ENCODE measurements at places on chromosomes 16 and 17.
A peak's percentile ranks its signal among the peaks of the same experiment; 100 is the strongest.

DNA sequence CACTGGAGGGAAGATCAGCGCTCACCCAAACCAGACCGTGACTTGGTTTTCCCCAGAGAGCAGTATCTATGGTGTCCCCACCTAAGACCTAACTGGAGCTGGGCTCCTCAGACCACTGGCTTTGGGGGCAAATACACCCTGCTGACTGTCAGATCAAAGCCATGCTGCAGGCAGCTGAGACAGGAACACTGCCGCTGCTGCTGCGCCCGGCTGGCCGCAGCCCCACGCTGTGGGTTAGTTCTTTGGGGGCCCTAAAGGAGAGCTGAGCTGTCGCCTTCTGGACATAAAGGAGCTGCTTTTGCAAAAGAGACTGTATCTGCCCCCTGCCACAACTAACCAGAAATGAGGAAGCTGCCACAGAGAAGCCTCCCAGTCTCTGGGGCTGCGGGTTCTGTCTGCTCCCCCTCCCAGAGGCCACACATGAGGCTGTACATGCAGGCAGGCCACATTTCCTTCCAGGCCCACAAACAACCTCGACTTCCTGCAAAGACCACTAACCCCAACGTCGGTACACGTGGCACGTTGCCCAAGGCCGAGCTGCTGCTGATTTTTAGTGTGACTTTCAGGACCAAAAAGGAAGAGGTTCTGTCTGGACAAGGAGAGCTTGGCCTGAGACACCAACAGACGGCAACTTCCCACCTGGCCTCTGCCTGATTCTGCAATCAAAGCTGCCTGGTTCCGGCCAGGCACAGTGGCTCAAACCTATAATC lies 18.2 kb upstream of the ABR start:
- DNase-seq, result no peak

DNA sequence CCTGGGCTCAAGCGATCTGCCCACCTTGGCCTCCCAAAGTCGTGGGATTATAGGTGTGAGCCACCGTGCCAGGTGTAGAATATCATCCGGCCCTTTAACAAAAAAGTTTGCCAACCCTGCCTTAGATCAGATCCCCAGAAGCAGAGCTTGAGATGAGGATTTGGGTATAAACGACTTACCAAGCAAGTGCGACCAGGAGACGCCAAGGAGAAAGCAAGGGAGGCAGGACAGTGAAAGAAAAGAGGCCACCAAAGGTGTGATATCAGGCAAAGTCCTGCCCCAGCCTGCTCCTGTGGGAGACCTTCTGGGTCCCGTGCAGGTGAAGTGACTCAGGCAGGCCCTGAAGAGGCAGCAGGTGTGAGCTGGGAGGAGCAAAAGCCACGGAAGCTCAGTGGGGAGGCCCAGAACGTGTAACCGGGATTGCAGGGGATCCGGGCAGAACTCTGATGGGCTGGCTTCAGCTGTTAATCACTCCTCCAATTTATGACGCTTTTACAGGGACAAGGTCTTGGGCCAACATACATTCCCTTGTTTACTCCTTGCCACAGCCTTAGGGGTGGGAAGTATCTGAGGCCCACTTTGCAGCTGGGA lies 14.1 kb upstream of the CALB2 start:
- DNase-seq, result no peak

DNA sequence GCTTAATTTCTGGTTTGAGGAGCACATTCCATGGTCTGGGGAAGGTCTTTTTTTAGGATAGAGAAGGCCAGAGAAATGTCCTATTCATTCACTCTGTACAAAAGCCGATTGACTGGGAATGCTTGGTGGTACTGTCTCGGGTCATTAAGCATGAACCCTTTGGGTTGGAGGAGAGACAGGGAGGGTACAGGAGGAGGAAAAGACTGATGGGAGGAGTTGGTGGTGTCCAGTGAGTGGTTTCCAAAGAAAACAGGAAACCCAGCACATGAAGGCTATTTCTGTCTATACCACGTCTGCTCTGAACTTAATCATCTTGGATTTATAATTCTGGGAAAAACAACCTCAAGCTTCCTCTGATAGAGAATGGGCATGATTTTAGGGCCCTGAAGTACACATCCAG lies 111.9 kb downstream of the XYLT1 start:
- DNase-seq, result no peak

- peak; percentile 70 for DNase-seq
Measured at GRCh38 chr17:39144416-39144840, 7.0 kb downstream of the PLXDC1 start.

DNA sequence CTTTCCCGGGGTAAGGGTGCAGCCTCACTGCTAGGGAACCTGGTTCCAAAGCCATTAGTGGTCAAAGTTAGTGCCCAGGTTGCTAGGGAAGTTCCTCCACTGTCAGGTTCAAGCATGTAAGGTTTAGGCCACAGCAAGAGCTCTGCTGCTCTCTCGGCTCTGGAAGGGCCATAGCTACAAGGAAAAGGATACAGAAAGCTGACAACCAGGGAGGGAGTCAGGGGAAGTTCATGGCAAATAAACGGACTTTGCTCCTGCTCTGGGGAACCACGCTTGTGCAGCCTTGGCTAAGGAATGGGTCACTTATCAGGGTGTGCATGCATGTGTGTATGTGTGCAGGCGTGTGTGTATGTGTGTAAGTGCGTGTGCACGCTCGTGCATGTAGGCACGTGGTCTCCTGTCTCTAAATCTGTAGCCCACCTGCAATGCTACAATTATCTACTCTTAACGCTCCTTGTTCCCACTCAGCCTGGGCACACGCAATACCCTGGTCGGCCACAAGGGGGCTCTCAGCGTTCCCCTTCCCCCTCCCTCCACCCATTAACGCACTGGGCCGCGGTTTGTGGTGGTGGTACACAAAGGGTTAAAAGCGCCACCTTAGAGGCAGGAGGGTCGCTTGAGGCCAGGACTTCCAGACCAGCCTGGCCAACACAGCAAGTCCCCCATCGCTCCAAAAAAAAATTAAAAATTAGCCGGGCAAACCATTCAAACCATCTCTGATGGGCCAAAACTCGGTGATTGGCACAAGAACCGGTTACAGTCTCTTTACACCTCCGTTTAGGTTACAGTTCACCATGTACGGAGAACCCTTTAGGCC lies 48.4 kb upstream of the KDM8 start:
- DNase-seq, result peak; percentile 68

- no peak for DNase-seq
Measured at GRCh38 chr16:88497561-88498462, 44.7 kb downstream of the ZFPM1 start.

DNA sequence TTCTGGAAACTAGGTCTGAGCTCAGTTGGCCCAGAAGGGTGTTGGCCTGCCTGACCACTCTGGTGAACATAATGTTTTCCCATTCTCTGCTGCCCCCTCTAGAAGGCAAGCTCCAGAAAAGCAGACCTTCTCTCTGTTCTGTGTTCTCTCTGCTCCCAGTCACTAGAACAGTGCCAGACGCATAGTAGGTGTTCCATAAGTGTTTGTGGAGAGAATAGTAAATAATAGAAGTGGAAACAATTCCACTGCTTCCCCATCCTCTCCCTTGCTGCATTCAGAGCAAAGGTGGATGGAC lies 32.2 kb upstream of the ETV4 start:
- DNase-seq, result no peak

GRCh38 chr17:42456223-42457106 lies 2.2 kb upstream of the ATP6V0A1 start:
- peak; percentile 27 for DNase-seq

GRCh38 chr16:30521873-30522641 lies 4.3 kb downstream of the ZNF768 start:
- no peak for DNase-seq

- DNase-seq, result no peak
Measured at GRCh38 chr16:85536411-85537330, 76.5 kb upstream of the GSE1 start.

DNA sequence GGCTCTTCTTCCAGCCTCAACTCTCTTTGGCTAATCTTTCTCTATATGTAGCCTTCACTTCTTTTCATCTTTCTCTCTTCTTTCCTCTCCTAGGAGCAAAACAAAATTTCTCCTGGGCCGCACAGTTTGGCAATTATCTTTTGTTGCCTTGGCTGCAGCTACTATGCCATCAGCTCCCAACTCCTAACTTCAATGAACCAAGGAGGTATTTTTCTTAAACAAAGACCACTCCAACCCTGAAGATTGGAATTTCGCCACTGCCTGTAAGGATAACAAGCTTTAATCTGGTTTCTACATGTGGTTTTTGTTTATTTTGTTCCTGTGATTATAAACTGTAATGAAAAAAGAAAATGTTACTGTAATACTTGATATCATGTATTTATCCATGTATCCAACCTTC lies 2.3 kb upstream of the SCPEP1 start:
- no peak for DNase-seq

DNA sequence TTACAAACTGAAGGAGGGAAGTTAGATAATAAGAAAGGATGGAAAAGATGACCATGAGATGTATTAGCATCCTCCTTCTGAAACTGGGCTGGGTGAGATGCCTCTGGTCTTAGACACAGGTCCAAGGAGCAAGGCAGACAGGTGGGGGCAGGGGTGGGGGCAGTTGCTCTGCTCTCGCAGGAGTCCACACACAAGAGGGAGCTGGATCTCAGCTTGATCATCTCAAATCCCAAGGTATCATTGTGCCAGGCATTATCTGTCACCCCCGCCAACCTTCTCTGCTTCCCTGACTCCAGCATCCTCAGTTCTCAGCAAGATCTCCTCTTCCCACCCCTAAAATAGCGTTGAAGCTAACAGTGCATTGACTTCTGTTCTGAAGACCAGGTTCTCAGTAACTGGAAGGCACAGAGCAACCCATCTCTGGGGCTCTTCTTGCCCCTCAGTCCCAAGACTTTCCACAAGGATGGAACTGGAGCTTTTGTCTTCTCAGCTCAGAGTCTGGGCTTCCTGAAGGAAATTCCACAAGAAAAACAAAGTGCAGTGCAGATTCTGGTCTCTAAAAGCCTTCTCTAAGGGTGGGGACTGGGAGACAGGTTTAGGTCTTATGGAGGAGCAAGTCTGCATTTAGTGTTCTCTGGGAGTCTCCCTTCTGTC lies 1.6 kb downstream of the FLOT2 start:
- DNase-seq, result no peak

DNA sequence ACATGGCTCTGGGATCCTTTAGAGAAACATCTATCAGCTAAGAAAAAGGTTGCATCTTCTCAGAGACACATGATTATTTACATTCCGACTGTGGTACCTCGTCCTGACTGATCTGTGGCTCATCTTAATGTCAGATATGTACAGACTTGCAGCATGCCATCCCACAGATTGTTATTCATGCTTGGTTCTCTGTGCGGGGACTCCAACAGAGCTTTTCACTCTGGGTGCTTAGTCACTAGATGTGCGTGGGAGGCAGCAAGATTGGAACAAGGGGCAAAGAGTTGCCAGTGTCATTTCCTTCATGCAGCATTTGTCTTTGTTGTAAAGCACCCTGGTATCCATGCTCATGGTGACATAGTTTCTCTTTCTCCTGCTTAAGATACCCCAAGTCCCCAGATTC lies 179.1 kb upstream of the CACNG5 start:
- peak; percentile 80 for DNase-seq

GRCh38 chr17:32801641-32802040 lies 75.3 kb downstream of the MYO1D start:
- DNase-seq, result no peak

DNA sequence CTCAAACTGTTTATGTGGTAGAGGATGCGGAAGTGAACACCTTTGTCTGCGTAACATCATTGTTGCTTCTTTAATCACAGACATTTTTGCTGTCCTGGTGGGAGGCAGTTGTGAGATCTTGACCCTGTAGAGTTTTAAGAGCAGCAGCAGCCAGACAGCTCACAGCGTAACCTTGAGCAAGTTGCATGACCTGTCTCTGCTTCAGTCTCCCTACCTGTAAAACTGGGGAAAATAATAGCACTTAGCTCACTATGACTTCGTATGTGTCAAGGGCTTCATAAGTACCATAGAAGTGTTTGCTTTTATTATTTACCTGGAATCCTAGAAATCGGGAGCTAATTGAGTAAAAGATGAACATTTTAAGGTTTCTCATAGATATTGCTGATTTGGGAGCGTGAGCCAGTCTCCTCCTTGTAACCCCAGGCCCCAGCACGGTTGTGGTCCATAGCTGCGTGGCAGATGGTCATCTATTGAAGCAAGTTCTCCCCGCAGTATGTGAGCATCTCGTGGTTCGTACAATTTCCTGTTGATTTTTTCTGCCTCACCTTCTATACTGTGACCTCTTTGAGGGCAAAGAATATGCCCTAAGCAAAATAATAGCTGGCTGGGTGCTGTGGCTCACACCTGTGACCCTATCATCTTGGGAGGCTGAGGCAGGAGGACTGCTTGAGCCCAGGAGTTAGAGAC lies 34.4 kb downstream of the GPRC5B start:
- no peak for DNase-seq

DNA sequence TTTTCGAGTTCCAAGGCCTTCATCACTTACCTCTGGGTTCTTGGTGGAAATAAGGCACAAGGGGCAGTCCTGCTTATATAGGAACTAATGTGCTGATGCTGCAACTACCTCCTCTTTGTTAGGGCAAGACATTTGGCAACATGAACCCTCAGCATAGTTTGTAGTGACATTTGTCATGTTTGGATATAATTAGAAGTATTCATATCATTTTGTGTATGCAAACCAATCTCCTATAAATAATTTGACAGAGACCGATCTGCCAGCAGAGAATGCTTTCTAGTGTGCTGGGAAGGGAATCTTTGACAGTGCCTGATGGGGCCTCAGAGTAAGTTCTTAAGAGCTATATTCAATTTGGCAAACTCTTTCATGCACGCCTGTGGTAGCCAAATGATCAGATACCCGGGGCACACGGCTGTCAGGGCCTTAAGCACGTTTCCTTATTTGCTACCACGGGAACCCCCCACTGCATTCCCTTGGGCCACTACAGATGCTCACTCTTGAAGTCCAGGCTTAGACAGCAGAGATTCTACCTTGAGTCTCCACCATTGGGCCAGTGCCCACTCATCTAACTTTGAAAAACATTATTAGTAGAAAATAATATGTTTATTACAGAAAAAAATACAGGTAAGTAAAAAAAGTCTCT lies at the start of gene MYH8:
MYH8 (minus strand) TSS at position 51 of the 643 bp plus-strand sequence. CDS start 1,723 bp downstream, outside the sequence.
- no peak for DNase-seq

GRCh38 chr16:47503936-47504335 lies 42.8 kb downstream of the PHKB start:
- peak; percentile 49 for DNase-seq

GRCh38 chr16:69411064-69411985 lies 13.1 kb upstream of the CYB5B start:
- DNase-seq, result no peak

Data from RWPE1 (cell line).